ENCODE measurements at places on chromosomes 6 and 20. TPM values are rescaled to one million over a fixed set of nuclear protein-coding genes. Genes with fewer than 3 reads are reported as not detected.

DNA sequence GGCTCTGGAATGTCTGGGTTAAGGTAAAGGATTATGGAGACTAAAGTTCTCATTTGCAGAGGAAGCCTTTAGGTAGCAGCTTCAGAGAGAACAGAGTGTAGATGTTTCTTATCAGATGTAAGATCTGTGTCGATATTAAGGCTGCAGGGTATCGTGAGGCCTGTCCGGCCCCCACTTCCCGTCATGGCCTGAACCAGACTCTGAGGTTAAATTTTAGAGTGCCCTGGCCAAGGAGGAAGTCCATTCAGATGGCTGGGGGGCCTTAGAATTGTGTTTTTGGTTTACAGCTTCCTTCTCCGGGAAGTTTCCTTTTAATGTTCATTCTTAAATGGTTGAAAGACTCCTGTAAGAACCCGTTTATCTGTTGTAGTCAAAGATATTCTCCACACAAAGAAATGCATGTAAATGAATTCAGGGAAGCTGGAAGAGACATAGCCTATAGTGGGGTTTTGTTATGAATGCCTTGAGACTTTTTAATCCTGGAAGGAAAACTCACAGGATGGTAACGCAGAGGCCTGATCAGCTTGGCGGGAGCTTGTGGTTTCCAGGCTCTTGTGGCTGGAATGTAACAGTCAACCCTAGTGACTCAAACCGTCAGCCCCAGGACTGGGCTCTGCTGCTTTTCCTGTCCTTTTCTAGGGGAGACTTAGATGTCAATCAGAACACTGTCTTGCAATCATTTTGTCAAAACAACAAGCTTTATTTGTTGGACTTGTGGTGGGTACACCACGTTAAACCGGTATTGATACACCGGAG, 34.7 kb downstream of the KIF25 start:
- H3K27me3 ChIP-seq = no peaks in the 10 kb centered on the region
- H3K4me3 ChIP-seq = no peak overlapping the region
- no peak for DNase-seq
- H3K27ac ChIP-seq = no peak overlapping the region

GRCh38 chr20:50368813-50369224, 141.4 kb upstream of the PTPN1 start:
- no peaks in the 10 kb centered on the region for H3K27me3 ChIP-seq
- H3K4me1 ChIP-seq = no peaks in the 10 kb centered on the region
- H3K27ac ChIP-seq = no peak overlapping the region

GRCh38 chr6:157239671-157240058, 83.7 kb downstream of the TMEM242 start:
- no peak overlapping the region for H3K27ac ChIP-seq
- no peaks in the 10 kb centered on the region for H3K27me3 ChIP-seq
- peaks cover 11% of the 10 kb centered on the region for H3K4me1 ChIP-seq
- no peak for DNase-seq

GRCh38 chr20:19995220-19995863, 21.8 kb upstream of the NAA20 start:
- H3K4me3 ChIP-seq = no peak overlapping the region
- H3K27ac ChIP-seq = no peak overlapping the region

DNMT3B gene
- 1.4 TPM for total RNA-seq

MRAP2 gene
- total RNA-seq = not detected

PRSS35 gene
- total RNA-seq = not detected

Data from CD8-positive, alpha-beta memory T cell (primary cell).